Effector memory CD4-positive, alpha-beta T cell (primary cell): ENCODE measurements at places on chromosomes 5 and 9.

DNA sequence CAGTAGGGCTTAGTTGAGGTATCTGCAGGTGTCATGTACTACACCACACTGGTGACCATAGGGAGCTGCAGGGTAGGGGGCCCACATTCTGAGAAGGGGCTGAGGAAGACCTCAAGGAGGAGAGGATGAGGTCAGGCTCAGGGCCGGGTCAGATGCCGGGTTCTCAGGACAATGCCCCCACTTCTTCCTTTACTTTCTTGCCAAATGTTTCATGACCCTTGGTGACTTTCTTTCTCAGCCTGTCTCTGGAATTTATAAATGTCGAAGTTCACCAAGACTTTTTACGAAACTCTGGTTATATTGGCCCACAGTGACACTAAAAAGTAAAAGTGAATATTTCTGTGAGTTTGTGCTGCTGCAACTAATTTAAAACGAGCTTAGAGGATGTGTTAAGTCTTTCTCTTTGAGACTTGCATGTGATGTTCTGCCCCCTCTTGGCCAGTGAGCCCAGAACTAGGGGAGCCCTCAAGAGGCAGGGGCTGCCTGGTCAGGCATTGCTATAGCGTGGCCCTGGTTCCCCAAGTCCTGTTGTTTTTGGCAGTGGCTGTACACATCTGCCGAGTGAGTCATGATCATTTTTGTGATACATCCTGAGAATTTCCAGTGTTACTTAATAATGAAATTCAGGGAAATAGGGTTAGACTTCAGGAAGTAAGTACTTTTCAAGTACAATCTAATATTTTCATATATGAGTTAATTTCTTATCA is 11.2 kb downstream of the ACO1 start:
- no peak for DNase-seq

- DNase-seq = no peak
Measured at GRCh38 chr9:35903049-35903448, 3.0 kb upstream of the HRCT1 start.

DNA sequence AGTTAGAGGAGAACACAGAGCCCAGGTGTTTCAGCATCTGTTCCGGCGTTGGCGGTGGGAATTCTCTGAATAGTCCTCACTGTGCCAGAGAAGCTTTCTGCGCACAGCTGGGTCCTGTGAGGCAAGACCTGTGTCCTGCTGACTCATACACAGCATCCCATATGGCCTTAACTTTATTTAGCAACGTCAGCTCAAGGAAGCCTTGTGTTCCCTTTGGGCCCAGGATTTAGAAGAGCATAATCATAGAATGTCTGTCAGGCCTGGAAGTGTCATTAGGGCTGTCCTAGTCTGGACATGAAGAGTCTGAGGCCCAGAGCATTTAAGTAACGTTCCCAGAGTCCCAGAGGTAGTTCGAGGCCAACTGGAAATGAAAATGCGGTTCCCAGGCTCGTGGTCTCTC is 188.6 kb upstream of the DMRT1 start:
- DNase-seq = no peak

DNA sequence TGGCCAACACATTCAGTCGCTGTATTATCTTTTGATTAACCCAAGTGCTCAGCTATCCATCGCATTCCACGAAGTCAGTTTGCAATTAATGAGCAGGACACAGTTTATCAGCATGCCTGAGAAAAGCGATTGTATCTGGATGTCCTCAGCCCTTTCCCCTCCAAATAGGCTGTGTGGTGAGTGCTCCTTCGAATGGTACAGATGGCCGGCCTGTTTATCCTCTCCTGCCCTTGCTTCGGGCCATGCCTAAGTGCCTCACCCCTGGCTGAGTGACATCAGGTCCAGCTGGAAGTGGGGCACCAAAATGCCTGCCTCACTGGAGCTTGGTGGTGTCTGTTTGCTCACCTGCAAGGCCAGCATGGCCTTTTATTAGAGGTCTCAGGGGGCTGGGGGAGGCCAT is 317.3 kb downstream of the GADD45G start:
- DNase-seq = no peak

DNA sequence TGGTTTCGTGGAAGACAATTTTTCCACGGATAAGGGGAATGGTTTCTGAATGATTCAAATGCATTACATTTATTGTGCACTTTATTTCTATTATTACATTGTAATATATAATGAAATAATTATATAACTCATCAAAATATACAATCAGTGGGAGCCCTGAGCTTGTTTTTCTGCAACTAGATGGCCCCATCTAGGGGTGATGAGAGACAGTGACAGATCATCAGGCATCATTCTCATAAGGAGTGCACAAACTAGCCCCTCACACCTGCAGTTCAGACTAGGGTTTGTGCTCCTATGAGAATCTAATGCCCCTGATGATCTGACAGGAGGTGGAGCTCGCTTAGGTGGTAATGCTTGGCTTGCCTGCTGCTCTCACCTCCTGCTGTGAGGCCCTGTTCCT is 6.4 kb downstream of the ISCA1 start:
- no peak for DNase-seq
